ENCODE measurements at places on chromosomes 1 and 21. TPM values are rescaled to one million over a fixed set of nuclear protein-coding genes. Genes with fewer than 3 reads are reported as not detected.

Gene RNU1-2
- total RNA-seq: under 0.01 TPM

Gene GIPC2
- 4.4 TPM for total RNA-seq

Gene A3GALT2
- total RNA-seq: not detected

Gene ILDR2
- total RNA-seq: 4.1 TPM

Gene S100A2
- 26.2 TPM for total RNA-seq

Gene MROH7
- total RNA-seq: 7.5 TPM

Gene TMEM269
- total RNA-seq: not detected

Gene VANGL2
- 4.1 TPM for total RNA-seq

Gene INTS3
- total RNA-seq: 44.0 TPM

Gene TXLNA
- 42.8 TPM for total RNA-seq

Gene TNFAIP8L2
- total RNA-seq: 4.0 TPM

Gene LAD1
- total RNA-seq: 12.6 TPM

Gene SMIM1
- not detected for total RNA-seq

Gene CNR2
- 0.11 TPM for total RNA-seq

Gene PLA2G2D
- total RNA-seq: not detected

Gene RXFP4
- not detected for total RNA-seq

GRCh38 chr1:109371341-109371739 is 26.4 kb downstream of the SORT1 start:
- no peak for DNase-seq

DNA sequence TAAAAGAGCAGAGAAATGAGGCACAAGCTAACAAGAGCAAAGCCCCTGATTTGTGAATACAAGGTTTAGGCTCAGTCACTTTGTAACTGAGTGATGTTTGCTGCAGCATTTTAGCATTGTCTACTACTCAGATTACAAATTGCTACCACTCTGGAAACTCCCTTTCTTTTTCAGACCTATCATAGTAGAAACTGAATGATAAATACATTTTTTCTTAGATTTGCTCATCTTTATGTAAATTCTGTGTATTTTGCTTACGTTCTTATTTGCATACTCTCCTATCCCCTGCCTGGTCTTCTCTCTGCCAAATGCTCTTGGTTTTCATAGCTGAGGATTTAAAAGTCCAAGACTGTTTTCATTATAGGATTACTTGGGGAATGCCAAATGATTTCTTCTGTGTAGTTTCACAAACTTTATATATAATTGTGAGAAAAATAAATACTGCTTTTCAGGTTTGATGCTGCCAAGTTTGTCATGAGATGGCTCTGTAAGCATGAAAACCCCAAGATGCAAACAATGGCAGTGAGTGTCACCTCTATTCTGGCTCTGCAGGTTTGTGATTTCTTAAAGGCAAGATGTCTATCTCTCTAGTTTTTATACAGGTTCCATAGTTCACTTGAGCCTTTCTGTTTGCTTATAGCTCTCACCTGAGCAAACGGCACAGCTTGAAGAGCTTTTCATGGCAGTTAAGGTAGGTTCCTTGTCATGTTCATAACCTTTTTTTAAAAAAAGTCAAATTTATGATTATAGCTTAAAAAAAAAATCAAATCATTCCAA is 24.7 kb downstream of the ZYG11A start:
- peak; percentile 25 for DNase-seq

- DNase-seq: no peak
Observed at GRCh38 chr1:65222340-65222940, 74.4 kb downstream of the AK4 start.

DNA sequence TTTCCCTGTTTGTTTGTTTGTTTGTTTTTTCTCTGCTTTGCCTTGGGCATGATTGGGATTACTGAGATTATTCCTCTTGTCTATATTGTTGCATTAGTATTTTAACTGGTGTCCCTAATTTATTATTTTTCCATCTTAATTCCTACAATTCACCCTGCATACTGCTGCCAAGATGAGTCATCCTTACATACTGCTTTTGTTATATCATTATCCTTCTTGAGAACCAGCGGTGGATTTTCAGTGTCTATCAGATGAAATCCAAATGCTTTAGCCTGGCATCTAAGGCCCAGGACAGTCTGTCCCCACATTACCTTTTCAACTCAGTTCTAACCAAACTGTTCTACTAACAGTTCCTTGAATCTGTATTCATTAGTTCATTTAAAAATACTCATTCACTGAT is 101.7 kb downstream of the OLFML2B start:
- DNase-seq: no peak

DNA sequence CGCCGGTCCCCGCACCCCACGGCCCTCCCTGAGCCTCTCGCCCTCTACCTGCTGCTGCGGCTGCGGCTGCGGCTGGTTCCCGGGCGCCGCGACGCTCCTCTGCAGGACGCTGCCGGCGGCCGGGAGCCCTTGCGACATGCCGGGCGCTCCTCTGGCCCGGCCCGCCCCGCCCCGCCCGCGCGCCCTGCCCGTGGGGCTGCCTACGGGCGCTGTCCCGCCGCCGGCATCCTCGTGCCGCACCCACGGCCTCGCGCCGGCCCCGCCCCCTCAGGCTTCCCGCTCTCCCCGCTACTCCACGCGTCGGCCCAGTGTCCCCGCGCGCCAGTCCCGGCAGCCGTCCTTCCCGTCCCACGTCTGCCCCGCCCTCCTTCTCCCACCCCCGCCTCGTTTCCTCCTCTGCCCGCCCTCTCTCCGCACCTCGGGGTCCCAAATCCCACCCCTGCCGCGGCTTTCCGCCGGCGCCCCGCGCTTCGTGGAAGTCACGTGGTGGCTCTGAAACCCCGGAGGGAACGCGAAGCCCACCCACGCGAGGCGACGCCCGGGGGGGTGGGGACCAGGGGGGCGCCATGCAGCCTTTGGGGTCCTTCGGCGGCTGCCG is at the start of gene BATF3:
Gene BATF3 (minus strand): TSS at position 216 of the 598 bp plus-strand sequence. CDS start 78 bp downstream, at position 138.
- DNase-seq: no peak

GRCh38 chr1:227815468-227816409 is at the start of gene PRSS38:
PRSS38 (plus strand) TSS chr1:227815675; CDS start chr1:227815717, 42 bp downstream.
- no peak for DNase-seq

DNA sequence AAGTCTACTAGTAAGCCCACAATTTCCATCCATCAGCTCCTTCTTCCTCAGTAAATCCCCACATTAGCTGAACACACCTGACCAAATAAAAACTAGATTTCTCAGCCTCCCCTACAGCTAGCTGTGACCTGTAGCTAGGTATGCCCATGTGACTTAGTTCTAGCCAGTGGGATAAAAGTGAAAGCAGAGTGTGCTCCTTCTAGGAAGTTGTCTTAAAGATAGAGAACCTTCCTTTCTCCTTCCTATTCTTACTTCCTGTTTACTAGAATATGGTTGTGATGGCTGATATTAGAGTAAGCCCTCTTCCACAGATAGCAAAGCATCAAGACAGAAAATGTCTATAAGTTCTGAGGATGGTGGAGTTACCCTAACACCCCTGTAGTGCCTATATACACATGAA is 67.0 kb downstream of the PIK3R3 start:
- DNase-seq: no peak

- peak; percentile 21 for DNase-seq
Observed at GRCh38 chr1:30378991-30379581, 344.3 kb downstream of the MATN1 start.

GRCh38 chr1:43835082-43836021 is 98.2 kb upstream of the ARTN start:
- no peak for DNase-seq

DNA sequence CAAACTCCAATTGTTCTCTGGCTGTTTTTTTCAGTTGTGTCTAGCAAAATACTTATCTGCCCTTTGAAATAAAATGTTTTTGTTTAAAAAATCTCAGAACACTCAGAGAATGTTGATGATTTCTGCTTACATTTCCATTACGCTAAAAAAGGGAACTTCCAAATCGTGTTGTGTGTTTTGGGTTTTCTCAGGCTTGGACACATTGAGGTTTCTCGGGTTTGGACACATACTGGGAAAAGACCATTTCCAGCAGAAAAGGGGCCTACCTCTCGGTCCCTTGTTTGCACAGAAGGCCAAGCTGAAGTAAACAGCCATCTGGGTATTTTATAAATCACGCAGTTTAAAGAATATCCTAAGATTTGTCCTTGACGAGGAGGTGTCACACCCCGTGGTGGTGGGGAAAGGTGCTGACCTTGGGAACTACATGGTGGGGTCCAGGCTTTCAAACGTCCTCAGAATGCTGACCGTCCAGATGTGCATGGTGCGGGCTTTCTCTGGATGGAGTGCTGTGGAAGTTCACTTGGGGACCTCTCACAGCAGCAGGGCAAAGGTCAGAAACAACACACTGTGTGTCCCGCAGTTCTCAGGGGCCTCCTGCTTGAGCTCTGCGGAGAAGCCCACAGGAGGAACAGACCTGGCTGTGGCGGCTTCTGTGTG is 67.8 kb downstream of the SLC37A1 start:
- DNase-seq: no peak

- no peak for DNase-seq
Observed at GRCh38 chr1:186206048-186206570, 168.9 kb downstream of the TPR start.

- DNase-seq: no peak
Observed at GRCh38 chr1:82875170-82875569, 1074.4 kb downstream of the ADGRL2 start.

DNA sequence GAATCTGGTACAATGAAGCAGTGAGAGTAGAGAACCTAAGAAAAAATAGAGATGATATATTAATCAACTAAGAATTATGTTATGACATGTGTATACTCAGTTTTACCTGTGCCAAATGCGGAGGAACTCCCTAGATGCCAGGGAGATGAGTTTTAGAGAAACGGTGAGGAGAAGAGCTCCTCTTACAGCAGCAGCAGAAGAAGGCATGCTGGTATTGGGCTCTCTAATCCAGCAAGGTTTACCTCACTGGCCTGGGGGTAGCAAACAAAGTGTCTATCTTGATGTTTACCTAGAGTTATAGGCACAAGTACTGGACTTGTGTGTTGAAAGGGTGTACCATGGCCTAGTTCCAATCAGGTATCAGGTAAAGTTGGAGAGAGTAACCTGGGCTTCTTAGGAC is 28.9 kb upstream of the DEPDC1 start:
- DNase-seq: no peak

- DNase-seq: no peak
Observed at GRCh38 chr1:12056331-12056841, 6.7 kb upstream of the TNFRSF8 start.

DNA sequence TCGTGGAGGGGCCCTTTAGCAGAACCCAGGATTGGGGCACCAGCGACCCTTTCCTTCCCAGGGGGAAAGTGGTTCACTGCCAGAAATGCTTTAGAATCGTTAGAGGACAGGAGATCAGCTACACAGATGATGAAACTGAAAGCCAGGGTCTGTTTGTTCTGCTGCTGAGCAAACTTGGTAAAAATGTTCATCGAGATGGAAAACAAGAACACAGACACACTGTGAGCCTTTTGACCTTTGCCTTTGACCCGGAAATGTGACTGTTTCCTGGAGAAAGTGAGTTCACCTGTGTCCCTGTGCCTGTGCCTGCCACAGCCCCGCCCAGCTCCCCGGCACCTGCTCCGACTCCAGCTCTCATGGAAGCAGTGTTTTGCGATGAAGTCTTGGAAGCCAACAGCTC is 234.3 kb downstream of the CAMTA1 start:
- no peak for DNase-seq

GRCh38 chr21:43645136-43645891 is 14.0 kb downstream of the HSF2BP start:
- peak; percentile 66 for DNase-seq

DNA sequence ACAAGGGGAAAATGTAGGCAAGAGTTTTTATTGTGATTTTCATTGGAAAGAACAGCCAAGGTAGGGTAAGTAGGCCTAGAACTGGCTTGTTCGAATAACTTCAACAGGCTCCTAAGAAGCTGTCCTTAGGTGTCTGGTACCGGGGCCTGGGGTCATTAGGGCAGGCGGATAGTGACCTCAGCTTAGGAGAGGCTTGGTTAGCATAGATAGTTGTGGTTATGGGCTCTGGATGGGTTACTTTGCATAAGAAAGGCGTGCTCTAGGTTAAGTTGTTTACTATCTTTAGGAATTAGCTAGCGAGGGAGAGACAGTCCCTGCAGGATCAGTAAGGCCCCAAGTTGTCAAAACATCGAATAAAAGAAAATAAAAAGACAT is 20.7 kb upstream of the HPCAL4 start:
- no peak for DNase-seq

GRCh38 chr1:233293556-233294446 is 1.7 kb downstream of the PCNX2 start:
- no peak for DNase-seq

GRCh38 chr1:19371226-19372135 is 59.4 kb downstream of the SLC66A1 start:
- no peak for DNase-seq

- DNase-seq: no peak
Observed at GRCh38 chr1:245173446-245174211, 18.8 kb downstream of the KIF26B start.

GRCh38 chr1:44631333-44631646 is 43.0 kb downstream of the TMEM53 start:
- no peak for DNase-seq

DNA sequence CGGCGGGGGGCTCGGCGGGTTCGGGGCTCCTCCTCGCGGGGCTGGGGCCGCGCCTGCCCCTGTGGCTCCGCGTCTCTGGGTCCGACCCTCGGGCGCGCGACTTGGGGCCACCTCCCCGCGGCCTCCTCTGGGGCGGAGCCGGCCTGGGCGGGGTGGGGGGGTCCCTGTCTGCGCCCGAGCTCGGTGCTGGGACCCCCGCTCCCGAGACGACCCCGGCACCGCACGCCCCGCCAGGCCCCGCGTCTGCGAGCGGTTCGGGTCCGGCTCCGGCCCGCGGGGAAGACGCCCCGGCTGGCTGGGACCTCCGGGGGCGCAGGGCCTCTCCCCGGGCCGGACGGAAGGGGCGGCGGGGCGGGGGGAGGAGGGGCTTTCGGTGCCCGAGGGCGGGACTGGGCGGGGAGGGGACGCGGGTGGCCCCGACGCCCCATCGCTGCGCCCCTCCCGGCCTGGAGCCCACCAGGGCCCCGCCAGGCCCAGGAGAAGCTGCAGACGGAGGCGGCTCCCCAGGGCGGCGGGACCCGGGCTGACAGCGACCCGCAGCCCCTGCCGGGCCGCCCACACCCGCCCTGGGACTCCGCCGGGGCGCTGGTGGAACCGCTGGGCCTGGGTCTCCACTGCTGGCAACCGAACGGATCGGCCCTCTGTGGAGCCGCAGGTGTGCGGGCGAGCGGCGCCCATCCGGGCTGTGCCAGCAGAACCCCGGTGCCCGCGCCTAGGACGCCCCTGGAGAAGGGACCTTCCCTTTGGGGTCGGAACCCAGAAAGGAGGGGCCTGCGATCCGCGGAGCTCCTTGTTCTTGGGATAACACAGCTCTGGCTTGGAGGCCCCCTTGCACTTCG is 610 bp downstream of the COL6A2 start:
- DNase-seq: no peak

DNA sequence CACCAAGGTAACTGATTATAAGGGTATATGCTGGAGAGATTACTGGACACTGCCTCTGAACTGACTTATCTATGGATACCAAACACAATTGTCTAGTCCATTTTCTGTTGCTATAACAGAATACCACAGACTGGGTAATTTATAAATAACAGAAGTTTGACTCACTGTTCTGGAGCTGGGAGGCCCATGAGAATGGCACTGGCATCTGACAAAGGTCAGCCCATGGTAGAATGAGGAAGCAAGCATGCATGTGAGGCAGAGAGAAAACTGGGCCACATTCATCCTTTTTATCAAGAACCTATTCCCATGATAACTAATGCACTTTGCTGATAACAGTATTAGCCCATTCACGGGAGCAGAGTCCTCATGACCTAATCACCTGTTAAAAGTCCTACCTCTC is 37.4 kb downstream of the FCER1A start:
- no peak for DNase-seq

Measured in urinary bladder (tissue), 4 donors.